ENCODE measurements at places on chromosomes 6 and 20. TPM values are rescaled to one million over a fixed set of nuclear protein-coding genes. Genes with fewer than 3 reads are reported as not detected.

DNA sequence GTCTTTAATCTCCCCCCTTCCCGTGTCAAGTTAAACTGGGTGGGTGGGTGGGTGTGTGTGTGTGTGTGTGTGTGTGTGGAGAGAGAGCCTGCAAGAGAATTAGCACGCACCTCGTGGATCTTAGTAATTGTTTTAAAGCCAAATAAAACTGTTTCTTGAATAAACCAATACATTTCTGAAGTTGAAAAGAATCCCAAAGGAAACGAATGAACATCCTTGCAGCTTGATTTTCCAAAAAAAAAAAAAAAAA lies 381 bp upstream of the BICRAL start:
- no peak for DNase-seq

DNA sequence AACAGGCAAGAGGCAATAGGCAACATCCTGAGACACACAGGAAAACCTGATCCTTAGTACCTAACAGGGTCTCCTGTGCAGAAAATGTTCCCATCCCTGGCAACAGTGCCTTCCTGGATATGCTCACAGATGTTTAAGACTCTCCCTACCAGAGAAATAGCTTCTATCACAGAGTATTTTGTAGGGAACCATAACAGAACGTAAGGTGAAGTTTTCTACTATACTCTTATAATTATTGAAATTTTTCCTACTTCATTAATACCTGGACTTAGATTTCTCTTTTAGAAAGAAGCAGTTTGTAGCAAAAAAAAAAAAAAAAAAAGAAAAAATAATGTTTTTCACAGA lies 33.5 kb upstream of the LGSN start:
- no peak for DNase-seq

DNA sequence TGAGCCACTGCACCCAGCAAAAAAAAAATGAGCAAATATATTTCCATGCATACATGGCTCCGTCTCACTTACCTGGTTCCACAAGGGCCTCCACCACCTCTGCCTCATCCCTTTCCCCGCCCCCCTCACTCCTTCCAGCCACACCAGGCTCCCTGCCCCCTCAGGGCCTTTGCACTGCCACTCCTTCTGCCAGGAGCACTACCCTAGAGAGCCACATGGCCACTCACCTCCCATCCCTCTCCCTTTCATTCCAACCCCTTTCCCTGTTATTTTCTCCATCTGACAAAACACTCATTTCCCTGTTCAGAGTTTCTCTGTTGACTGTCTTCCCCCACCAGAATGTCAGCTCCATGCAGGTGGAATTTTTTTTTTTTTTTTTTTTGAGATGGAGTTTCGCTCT lies 12.8 kb downstream of the SNAI1 start:
- DNase-seq, result no peak

DNA sequence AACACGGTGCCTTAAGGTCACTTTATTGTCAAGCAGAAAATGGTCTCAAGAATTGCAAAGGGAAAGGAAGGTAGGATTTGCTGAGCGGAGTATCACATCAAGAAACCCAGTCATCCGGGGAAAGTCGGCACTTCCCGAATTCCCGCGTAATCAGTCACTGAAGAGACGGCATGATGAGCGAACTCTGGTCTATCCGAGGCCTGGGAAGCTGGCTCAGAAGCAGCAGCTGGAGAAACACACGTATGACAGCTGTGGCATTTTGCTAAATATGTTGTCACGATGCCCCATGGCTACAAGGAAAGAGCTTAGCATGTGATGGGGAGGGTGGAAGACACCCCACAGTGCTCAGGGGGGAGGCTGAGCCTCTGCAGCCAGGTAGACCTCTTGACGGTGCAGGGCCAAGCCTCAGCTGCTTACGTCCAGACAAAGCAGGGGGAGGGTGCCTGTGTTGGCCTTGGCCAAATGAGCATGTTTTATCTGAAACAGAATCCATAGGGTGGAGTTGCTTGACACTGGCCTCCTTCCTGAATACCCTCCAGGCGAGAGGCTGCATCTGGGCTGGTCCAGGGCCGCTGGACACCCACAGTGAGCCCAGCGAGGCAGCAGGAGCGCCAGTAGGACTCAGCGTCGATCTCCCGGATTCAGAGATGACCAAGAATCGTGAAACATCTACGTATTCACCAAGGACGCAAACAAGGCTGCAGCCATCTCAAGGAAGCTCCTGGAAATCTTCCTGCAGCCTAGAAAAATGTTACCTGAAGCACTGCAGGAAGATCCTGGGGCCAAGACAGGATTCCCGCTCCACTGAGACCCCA lies 118.8 kb upstream of the AFDN start:
- no peak for DNase-seq

DNA sequence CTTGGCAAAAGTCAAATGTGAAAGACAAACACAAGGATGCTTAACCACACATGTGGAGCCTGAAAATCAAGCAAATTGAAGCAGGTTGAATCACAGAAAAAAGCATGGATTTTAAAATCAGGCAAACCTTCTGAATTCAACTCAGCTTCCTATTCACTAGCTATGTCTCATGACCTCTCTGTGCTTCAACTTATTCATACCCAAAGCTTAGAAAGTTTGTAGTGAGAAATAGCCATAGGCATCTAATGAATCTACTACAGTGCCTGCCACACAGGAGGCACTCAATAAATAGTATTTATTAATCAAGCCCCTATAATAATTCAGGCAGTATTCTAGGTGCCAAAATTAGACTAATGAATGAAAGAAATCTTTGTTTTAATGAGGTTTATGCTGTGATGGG lies 112.2 kb upstream of the TNFAIP3 start:
- DNase-seq, result no peak

DNA sequence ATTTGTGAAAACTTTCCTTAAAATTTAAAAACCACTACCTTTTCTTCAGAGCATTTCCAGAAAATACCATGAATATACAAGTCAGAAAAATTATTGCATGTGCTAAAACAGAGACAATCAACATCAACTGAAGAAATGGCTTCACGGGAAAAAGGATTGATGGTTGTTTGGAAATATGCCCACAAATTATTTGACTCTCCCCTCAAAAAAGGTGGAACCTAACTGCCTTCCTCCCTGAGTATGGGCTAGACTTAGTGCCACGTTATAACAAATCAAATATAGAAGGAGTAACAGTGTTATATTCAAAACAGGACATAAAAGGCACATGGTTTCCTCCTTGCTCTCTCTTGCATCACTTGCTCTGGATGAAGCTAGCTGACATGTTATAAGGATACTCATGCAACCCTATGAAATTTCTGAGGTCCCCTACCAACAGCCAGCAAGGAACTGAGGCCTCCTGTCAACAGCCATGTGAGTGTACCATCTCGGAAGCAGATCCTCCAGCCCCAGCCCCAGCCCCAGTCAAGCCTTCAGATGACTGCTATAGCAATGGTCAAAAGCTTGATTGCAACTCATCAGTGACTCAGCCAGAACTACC lies 8.4 kb downstream of the BTBD9 start:
- no peak for DNase-seq

DNA sequence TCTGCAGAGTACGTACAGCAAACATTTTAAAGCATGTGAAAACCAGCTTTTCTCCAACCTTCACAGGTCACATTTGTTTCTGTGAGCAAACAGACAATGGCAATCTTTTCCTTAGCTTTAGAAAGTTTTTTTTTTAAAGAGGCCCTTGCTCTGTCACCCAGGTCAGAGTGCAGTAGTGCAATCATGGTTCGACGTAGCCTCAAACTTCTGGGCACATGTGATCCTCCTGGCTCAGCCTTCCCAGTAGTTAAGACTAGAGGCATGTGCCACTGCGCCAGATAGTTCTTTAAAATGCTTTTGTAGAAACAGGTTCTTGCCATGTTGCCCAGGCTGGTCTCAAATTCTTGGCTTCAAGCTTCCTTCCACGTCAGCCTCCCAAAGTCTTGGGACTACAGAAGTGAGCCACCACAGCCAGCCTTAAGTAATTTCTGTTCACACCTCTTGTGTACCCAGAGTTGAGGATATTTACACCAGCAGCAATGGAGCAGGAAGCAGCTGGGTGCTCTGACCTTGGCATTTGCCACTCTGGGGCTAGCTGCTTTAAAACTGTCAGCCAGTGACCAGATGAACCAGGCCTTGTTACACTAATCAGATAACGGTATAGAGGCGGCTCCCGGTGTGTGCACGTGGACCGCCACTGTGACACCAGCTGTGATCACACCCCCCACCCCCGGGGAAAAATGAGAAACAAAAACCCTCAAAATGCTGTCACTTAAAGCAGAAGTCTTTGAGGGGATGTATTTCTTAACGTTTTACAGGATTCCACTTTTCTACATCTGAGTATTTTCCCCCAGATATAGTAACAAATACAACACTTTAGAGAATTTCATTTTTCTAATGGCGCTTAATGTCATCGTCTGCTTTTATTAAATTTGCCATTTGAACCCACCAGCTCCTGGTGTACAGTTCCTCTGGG lies 71.3 kb downstream of the AKAP12 start:
- no peak for DNase-seq

- DNase-seq, result peak; percentile 31
Measured at GRCh38 chr6:40955178-40955545, 83.9 kb downstream of the UNC5CL start.

Gene SRPK1
- 18.7 TPM for total RNA-seq

Gene PNLDC1
- 0.32 TPM for total RNA-seq

Gene SAMD10
- 5.7 TPM for total RNA-seq

Gene ZSCAN31
- total RNA-seq, result 10.2 TPM

Gene GPSM3
- 6.3 TPM for total RNA-seq

Gene DZANK1
- total RNA-seq, result 1.1 TPM

Data from Right ventricle myocardium inferior (tissue), 1 donor.